ENCODE measurements at places on chromosomes 6 and 20.

GRCh38 chr6:134230087-134230700 lies 87.7 kb downstream of the SGK1 start:
- peak; percentile 27 for DNase-seq

DNA sequence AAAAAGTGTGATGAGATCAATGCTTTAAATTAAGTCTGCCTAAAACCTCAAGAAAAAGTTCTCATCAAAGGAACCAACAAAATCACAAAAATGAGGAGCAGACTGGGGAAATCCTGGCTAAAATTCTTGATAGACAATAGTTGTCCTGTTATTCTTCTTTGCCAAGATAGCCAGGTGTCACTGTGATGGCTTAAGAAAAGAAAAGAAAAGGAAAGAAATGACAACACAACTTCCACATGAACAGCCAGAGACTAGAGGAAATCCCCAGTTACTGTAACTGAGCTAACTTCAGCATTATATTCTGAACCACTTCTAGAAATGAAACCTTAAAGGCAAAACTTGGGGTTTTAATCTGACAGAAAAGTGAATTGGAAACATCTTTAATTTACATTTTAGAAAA lies 129.6 kb downstream of the CD24 start:
- no peak for DNase-seq

- DNase-seq: no peak
Observed at GRCh38 chr20:24016607-24017457, 28.3 kb upstream of the GGTLC1 start.

GRCh38 chr6:20542927-20543602 lies 8.8 kb downstream of the CDKAL1 start:
- DNase-seq: peak; percentile 90

- no peak for DNase-seq
Observed at GRCh38 chr20:12371990-12372389, 454.3 kb downstream of the BTBD3 start.

DNA sequence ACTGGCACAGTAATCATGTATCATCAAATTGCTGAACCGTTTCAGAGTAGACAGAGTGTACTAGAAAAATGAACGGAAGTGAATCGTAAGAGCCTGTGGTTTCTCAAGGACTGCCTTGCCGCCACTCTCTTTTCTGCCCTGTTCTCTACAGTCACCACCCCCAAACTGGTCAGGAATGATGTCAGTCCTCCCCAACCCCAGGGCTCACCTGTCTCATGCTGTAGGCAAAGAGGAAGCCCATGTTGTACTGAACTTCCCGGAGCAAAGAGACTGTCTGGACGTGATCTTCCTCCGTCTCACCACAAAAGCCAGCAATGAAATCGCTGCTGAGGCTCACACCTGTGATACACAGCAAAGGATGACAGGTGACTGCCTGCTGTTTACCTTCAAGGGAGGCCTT lies 31.0 kb downstream of the CDK5RAP1 start:
- DNase-seq: no peak

GRCh38 chr6:17820055-17820454 lies 113.3 kb upstream of the NUP153 start:
- DNase-seq: no peak

GRCh38 chr6:17584241-17584803 lies 15.8 kb upstream of the FAM8A1 start:
- peak; percentile 84 for DNase-seq

- no peak for DNase-seq
Observed at GRCh38 chr6:104604685-104605084, 255.0 kb downstream of the HACE1 start.

- no peak for DNase-seq
Observed at GRCh38 chr6:145559836-145560235, 175.5 kb downstream of the EPM2A start.
